RWPE1 (cell line): ENCODE measurements at places on chromosomes 16 and 17.

- DNase-seq: no peak
Measured at GRCh38 chr17:40951011-40951622, 13.7 kb upstream of the KRT23 start.

GRCh38 chr16:74305978-74306784, 9.6 kb downstream of the PSMD7 start:
- no peak for DNase-seq

- DNase-seq: no peak
Measured at GRCh38 chr17:75039238-75039637, 7.5 kb downstream of the ATP5PD start.

- no peak for DNase-seq
Measured at GRCh38 chr17:2207815-2208515, 95.6 kb downstream of the SMG6 start.

DNA sequence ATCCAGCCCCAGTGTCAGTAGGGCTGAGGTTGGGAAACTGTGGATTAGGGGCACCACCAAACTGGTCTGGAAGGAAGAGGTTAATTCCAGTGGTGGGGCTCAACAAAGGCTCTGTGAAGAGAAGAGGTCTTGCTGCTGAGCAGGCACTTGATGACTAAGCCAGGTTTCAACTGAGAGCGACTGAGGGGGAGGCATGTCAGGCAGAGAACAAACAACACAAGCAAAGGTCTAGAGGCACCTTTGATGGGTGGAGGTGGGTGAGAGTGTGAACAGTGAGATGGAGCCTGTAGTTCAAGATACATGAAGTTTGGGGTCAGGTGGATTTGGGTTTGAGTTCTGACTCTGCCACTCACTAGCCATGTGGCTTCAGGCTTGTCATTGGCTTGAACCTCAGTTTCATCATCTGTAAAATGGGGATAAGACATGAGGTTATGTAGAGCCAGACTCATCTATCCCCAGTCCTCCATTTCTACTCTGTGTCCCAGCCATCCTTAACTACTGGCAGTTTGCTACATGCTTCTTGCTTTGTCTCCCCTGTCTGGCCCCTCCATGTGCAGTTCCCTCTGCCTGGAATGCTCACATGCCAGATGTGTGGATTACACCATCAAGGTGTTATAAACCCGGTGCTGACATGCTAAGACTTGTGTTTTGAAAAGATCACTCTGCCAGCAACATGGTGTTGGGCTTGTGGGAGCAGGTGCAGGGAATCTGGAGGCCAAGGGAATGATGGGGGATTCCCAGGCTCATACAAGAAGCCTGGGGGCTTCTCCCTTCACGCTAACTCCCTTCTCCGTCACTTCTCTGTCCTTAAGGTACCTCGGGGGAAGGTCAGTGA, 3.0 kb upstream of the RMI2 start:
- DNase-seq: no peak

DNA sequence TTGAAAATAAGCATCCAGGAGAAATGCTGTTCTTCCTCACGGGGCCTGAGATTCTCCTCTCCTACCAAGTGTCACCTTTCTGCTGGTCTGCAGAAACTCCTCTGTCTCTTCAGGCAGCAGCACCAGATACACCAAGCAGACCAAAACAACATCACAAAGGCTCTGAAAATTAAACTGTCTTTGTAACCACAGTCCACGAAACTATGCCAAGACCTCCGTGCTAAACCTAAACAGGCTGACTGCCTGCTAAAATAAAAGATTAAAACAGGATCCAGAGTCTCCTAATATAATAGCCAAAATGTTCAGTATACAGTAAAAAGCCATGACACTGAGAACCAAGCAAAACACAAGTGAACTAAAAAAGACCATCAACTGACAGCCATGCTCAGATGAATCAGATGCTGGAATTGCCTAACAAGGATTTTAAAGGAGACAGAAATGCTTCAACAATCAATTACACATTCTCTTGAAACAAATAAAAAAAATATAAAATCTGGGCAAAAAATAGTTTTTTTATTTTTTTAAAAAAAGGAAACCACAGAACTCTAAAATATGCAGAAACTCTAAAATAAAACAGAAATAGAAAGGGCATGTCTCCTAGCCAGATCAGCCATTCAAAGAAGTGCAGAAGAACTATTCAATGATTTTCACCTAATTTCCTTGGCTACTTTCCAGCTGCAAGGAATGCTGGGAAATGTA, 50.3 kb upstream of the TOX3 start:
- no peak for DNase-seq

- DNase-seq: no peak
Measured at GRCh38 chr16:31083556-31083955, 5.2 kb downstream of the PRSS53 start.

- DNase-seq: peak; percentile 44
Measured at GRCh38 chr17:83055911-83056582, 23.4 kb upstream of the METRNL start.

- DNase-seq: no peak
Measured at GRCh38 chr17:44628243-44629188, 27.8 kb upstream of the MEIOC start.

DNA sequence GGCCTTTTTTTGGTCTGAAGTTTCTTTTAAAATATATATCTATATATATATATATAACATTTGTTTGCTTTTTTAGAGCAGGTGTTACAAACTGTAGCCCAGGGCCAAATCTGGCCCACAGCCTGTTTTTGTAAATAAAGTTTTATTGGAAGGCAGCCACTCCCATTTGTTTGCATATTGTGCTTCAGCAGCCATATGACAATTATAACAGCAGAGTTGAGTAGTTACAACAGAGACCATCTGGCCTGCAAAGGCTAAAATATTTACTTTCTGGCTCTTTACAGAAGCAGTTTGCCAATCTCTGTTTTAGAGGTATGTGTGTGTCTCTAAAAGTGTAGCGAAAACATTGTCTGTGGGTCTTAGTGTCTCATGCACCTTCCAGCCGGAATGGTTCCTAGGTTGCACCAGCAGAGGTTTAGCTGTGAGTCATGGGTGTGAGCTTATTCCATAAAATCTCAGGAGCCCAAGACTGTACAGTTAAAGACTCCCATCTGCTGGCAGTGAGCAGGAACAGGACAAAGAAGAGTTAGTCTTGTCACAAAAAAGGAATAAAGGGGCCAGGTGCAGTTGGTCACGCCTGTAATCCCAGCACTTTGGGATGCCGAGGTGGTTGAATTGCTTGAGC, 23.8 kb downstream of the LCMT1 start:
- DNase-seq: peak; percentile 26

- no peak for DNase-seq
Measured at GRCh38 chr16:73054498-73054812, 6.5 kb upstream of the ZFHX3 start.

DNA sequence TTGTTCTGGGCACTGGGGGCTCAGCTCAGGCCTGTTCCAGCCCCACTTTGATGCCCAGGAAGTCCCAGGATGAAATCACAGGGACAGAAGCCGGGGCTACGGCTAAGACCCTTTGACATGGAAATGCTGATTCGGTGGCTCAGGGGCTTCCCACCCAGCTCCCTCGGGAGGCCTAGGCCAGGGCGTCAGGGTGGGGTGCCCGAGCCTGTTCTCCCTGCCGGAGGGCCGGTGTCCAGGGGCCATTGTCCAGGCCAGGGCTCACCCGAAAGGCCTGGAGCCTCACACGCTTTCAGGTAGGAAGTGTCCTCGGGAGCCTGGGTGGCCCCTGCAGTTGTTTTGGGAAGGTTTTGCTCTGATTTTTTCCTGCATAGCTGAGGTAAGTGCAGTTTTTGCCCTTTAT, 34.0 kb downstream of the METRNL start:
- no peak for DNase-seq

- no peak for DNase-seq
Measured at GRCh38 chr16:88057656-88058055, 106.4 kb downstream of the BANP start.

DNA sequence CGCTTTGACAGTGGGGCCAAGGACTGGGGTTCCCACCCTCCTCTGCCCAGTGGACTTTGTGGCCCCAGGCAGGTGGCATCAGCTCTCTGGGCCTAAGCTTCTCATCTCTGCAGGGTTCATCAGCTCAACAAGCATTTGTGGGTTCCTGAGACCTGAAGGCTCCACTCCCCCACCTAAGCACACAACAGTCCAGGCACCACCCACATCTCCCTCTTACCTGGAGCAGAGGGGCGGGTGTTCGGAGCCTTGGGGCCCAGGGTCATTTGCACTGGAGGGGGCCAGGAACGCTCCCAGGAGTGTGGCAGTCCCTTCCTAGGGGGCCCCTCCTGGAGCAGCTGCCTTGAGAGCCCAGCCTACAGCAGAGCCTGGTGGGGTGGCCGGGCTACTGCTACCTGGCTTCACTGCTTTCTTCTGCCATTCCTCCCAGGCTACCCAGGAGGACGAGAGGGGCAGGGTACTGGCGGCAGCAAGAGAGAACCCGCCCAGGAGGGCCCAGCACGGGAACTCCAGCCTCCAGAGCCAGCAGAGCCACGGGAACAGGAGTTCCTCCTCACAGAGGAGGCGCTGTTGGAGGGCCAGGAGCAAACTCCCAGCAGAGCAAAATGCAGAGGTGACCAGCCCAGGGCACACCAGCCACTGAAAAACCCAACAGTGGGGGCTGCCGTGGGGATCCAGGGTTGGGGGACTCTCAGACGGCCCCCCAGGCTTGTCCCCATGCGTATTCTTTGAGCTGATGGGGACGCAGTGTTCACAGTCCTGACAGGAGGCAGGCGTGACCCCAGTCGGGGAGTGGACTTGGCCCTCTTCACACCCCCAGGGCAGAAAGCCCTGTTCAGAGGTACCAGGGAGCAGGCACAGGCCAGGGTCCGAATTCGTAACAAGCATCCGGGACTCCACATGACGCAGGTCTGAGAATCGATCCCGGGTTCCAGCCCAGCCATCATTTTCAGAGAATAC, 35.1 kb upstream of the SLC38A10 start:
- peak; percentile 48 for DNase-seq

DNA sequence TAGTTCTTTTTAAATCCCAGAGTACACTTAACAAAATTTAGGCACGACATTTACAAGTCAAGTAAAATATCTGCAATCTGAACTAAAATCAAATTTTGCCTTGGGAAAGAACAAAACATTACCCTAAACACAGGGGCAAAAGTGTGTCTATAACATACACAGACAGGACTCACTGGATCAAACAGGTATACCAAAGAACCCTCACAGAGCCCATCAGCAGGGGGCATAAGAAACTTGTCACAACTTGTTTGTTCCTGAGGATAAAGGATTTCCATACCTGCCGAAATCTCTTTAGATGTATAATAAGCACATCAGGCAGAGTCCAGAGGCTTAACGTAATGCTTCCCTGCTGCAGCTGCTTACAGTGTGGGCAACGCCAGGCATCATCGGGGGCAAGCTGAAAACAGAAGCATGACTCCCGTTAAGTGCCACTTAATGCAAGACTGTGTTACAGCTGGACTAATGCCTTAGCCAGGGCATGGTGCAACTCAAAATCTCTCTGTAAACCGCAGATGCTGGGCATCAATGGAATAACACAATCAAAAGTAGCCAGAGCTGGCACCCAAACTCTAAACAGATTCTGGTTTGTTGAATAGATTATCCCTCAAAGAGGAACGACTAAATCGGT, 67.0 kb downstream of the USP31 start:
- no peak for DNase-seq

DNA sequence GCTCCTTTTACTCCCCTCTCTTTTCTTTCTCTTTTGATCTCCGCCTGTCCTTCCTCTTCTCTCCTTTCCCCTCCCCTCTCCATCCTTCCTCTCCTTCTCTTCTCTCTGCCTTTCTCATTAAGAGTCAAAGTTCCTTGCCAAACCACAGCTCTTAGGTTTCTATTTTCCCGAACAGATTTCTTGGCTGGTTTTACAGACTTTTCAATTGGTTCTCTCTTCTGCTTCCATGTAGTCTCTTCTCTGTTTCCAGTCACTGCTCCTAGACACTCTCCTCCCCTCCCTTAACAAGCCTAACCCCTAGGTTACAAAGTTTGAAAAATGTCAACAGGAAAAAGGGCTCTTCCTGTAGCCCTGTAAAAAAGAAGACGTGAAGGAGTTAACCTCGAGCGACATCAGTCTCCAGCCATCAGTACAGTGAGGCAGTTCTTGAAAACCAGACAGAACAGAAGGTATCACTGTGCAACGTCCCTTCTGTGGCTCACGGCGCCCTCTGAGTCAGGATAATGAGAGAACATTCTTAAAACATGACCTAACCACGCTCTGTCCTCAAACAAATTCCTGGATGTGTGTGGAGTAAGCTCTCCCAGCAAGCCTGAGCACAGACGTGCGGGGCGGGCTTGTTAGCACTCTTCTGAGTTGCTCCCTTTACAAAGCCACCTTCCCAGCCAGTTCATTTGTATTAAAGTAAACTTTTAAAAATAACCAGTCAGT, 11.6 kb upstream of the MARCHF10 start:
- DNase-seq: peak; percentile 92

GRCh38 chr17:29625037-29625750, 2.5 kb upstream of the CORO6 start:
- peak; percentile 61 for DNase-seq

GRCh38 chr17:3501344-3501743, 25.5 kb downstream of the ASPA start:
- no peak for DNase-seq

GRCh38 chr17:76370261-76370993, 14.0 kb upstream of the SPHK1 start:
- peak; percentile 79 for DNase-seq

DNA sequence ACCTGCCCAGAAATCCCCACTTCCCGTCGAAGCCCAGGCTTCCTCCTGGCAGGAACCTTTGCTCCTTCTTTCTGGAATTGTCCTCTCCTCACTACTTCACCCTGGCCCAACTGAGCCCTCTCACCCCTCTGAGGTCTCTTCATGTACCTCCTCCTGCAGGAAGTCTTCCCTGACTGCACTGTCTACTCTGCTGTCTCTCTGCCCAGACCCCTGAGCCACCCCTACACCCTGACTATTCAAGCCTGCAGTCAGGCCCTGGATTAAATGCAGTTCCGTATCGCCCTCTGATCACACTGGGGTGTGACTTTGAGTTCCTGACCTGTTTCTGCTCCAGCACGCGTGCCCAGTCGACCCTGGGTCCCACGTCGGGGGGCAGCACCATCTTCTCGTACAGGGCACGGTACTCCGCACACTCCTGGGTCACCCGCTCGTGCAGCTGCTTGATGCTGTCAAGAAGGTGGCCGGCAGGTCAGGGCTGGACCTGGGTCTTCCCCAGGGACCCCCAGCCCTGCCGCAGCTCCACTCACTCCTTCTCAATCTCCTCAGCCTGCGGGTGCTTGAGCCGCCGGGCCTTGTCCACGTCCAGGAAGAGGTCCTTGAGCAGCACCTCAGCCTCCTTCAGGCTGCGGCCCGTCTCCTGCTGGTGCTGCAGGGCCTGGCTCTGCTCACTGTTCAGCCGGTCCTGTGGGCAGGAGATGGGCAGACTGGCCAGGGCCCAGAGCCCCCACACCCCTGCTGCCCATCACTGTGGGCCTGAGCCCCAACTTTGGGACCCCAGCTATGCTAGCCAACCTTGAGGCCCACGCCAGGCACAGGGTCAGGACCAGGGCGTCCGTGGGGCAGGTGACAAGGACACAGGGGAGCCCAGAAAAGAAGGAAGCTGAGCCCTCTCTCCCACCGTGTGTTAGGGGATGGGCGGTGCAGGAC, 3.9 kb downstream of the EVPL start:
- DNase-seq: no peak
